ENCODE measurements at places on chromosomes 11 and 22. TPM values are rescaled to one million over a fixed set of nuclear protein-coding genes. Genes with fewer than 3 reads are reported as not detected.
A peak's percentile ranks its signal among the peaks of the same experiment; 100 is the strongest.

ELFN2 gene
- total RNA-seq, result not detected

GRCh38 chr11:21635394-21636145, 557.3 kb upstream of the ANO5 start:
- no peak for ATAC-seq

- ATAC-seq, result no peak
Observed at GRCh38 chr11:73752216-73752867, 8.5 kb downstream of the RAB6A start.

TUB gene
- total RNA-seq, result 1.00 TPM

DNA sequence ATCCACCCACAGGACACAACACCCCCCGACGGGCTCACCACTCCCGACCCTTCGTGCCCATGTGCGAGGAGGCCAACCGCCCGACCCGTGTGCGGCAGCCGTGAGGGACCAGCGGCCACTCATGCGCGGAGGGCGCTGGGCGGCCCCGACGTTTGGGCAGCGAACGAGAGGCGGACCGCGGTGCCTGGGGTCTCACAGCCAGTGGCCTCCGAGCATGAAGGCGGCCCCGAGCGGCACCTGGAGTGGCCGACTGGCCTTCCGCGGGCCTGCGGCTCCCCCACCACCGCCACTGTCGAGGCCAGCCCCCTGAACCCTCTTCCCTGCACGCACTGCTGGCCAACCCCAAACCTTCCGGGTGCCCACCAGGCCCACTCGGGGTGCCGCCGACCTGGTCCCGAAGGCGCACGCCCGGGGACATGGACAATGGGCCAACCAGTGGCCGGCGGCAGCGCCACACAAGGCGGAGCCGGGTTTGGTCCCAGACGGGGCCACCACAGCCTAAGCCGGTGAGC, 4274.9 kb upstream of the OR11H1 start:
- ATAC-seq, result no peak

UBQLNL gene
- 0.08 TPM for total RNA-seq

DNA sequence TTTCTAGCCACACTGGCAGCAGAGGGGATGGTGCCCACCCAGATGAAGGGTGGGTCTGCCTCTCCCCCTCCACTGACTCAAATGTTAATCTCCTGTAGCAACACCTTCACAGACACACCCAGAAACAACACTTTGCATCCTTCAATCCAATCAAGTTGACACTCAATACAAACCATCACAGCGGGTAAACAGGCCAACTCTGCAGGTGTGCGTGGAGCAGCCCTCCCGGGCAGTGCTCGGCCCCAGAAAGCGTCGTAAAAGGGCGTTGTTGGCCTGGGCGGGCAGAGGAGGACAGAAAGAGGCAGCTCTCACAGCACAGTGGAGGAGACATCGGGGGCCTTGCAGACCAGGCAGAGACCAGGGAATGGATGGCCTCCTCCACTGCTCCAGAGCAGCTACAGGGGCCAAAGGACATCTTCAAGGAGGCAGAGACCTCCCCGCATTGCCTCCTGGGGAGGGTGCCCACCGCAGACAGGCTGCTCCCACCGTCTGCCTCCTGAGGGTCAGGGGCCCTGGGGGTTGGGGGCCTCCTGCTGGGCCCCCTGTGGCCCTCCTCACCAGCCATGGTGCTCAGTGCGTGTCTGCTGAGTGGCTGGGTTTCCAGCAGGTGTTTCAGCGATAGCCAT, 56.1 kb upstream of the FADD start:
- no peak for ATAC-seq

DNA sequence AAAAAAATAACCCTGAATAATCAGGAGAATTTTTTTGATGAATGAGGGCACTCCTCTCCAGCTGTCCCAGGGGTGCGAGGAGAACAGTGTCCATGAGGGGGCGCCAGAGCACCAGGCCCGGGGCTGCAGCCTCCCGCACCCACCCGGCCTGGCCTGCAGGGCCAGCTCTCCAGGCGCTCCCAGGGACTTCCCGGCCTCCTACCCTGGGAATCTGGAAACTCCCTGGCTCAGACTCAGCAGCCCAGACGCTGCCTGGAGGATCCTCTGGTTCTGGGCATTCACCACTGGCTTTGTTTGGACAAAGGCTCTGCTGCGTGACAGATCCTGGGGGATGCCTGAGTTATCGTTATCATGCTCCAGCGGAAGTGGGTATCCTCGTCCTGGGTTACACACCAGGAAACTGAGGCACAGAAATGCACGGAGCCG, 31.0 kb downstream of the MCM5 start:
- peak; percentile 93 for ATAC-seq

TRPC6 gene
- total RNA-seq, result 0.36 TPM

- no peak for ATAC-seq
Observed at GRCh38 chr11:45538939-45539338, 126.5 kb downstream of the CHST1 start.

DNA sequence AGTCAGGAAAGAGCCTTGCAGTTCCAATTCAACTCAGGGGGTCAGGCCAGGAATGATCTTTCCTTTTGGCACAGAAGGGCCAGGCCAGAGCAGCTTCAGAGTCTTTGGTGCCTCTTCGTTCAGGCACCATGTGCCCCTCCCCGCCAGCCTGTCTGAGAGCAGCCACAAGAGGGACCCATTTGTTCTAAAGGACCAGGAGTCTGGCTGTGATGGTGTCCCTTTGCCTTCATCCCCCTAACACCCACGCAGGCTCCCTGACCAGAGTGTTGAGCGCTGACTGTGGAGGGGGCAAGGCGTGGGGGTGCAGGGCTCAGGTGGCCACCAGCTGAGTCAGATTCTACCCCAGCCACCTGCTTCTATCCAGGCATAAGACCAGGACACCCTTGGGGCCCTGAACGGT, 156.4 kb downstream of the TTC17 start:
- no peak for ATAC-seq

ANO3 gene
- total RNA-seq, result not detected

GRCh38 chr22:21643533-21644357, 1.6 kb downstream of the SDF2L1 start:
- no peak for ATAC-seq

DNA sequence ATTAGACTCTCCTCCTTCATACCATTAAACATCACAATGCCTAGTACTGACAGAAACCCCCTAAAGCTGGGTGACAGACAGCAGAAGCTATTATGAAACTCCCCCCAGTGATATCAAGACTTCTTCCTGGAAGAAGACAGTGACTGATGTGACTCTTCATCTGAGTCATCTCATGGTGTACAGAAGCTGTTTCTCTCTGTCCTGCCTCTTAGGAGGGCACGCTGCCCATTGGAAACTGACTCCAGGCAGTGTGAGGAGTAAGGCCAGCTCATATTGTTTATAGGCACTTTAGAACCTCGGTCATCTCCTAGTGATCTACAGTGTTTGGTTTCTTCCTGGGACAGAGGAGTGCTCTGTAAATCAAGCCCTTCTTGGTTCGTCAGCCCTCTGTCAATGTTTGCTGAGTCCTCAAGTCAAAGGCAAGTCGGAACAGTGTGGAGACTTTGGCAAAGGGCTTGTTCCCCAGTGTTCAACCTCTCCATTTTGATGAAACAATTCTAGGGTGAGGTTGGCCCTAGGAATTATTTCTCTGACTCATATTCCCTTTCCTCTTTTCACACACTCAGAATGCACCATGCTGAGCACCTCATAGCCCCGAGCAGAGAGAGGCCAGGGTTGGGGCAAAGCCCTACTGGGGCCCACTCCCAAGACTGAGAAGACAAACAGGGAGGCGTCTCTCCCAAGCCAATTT, 172.5 kb upstream of the TMEM45B start:
- peak; percentile 94 for ATAC-seq

GRCh38 chr11:33830903-33831648, 56.8 kb upstream of the FBXO3 start:
- ATAC-seq, result peak; percentile 80

OTOG gene
- total RNA-seq, result not detected

CACNA1I gene
- total RNA-seq, result 0.08 TPM

ZBTB44 gene
- 22.5 TPM for total RNA-seq

DNA sequence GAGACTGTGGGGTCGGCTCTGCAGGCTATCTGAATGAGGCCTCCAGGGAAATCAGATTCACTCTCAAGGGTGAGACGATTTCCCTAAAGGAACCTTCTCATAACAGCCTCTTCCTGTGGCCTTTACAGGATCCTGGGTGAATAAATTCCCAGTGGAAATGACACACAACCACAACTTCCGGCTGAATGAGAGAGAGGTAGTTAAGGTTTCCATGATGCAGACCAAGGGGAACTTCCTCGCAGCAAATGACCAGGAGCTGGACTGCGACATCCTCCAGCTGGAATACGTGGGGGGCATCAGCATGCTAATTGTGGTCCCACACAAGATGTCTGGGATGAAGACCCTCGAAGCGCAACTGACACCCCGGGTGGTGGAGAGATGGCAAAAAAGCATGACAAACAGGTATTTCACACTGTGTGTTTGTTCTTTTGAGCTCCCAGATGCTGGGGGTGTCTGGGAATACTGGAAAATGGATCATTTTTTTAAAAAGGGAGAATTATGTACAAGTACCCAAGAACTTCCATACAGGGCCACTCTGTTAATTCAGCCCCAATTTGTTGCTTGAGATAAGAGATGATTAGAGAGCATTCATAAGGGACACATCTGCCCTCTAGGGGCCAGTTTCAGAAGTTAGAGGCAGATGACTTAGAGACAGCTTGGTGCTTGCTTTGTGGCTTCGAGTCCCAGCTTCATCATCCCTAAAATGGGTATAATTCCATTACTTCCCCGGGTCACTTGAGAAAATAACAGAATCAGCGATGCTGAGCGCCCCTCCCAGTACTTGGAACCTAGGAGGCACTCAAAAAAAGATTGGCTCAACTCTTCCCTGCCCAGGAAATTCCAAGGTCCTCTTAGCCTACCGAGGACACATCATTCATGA, 10.2 kb downstream of the SERPIND1 start:
- ATAC-seq, result no peak

GRCh38 chr11:107044503-107044902, 26.2 kb upstream of the GUCY1A2 start:
- ATAC-seq, result no peak

GRCh38 chr22:35103761-35104160, 37.8 kb downstream of the ISX start:
- no peak for ATAC-seq

DNA sequence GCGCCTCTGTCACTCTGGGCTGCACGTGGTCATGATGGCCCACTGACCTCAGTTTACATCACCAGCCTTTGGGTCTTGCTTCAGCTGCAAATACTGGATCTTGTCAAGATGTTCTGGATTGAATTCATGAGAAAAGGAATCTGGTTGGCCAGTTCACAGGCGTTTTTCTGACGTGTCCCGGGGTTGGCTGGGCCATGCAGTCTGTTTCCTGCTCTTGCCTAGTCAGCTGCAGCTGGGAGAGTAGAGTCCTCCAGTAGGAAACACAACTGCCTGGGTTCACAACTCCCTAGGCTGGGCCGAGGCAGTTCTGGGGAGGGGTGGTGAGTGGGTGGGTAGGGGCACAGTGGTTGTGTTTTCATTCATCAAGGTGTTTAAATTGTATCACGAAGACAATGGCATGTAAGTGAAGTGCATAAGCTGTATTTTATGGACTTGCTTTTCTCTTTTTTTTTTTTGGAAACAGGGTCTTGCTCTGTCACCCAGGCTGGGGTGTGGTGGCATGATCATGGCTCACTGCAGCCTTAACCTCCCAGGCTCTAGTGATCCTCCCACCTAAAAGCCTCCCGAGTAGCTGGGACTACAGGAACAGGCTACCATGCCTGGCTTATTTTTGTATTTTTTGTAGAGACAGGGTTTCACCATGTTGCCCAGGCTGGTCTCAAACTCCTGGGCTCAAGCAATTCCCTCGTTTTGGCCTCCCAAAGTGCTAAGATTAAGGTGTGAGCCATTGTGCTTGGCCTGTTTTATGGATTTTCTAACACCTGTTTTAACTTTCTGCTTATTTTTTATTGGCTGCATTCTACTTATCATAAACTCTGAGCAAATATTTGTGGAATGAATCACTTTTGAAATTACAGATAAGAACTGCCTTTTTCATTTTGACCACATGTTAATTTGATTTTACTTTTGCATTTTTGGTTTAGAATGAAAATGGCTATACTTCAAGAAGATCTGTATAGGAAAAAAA, 54.0 kb upstream of the PITPNB start:
- ATAC-seq, result no peak

DNA sequence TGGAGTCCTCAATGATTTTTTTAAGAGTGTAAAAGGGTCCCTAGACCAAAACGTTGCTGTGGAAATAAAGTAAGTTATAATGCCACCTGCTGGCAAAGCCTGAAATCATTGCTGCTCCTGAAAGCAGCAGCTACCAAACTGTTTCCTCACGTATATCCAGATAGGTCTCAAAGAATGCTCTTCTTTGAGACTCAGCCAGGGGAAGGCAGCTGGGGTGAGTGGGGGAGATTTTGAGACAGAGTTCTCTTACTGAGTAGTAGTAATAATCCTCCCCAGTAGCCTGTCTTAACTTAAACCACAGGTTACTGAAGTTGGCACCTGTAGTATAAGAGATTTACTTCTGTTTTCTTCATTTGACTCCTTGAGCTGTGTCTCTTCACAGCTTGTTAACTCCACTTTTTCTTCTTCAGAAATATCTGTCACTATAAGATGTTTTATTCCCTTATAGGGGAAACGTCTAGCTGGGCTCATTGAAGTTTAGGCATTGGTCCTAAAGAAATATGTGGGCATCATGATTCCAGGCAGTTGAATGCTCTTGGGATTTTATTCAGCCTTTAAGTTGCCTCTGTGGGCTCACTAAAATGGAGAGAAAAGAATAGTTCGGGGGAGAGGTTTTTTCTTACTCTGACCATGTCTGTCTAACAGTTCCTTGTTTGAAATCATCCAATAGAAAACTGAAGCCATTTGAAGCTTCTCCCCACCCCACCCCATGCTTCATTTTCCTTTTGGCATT, 77.9 kb downstream of the BTBD10 start:
- peak; percentile 20 for ATAC-seq

DNA sequence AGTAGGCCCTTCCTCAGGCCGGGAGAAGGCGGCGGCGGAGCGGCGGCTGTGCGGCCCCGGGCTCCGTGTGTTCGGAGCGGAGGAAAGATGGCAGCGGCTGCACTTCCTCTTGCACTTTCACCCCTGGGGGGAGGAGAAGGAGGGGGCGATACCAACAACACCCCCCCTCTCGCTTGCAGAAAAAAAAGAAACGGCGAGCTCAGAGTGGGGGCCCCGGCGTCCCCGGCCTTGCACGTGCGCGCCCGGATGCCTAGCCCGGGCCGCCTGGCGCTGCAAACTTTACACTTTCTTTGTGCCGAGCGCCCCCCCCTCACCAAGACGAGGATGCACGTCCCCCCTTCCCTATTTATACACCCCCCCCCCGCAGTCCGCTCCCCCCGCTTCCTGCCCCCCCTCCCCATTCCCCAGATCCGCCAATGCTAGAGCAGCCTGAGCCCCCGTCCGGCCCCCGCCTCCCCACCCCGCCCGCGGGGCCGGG, at the start of gene PATZ1:
Gene PATZ1, minus strand, starts transcription at position 92 of the 478 bp plus-strand sequence. CDS start 744 bp downstream, outside the sequence.
- ATAC-seq, result no peak

GRCh38 chr11:76119779-76120178, 86.5 kb downstream of the WNT11 start:
- no peak for ATAC-seq

GRCh38 chr11:3108183-3108721, 51.0 kb upstream of the CARS1 start:
- ATAC-seq, result no peak

OR5AS1 gene
- total RNA-seq, result not detected

- ATAC-seq, result no peak
Observed at GRCh38 chr11:46673713-46674462, 26.5 kb downstream of the ARHGAP1 start.

MYEOV gene
- 4.7 TPM for total RNA-seq

MRPL23 gene
- 44.4 TPM for total RNA-seq

- ATAC-seq, result peak; percentile 87
Observed at GRCh38 chr11:63999349-64000025, 13.2 kb downstream of the OTUB1 start.

SSTR3 gene
- total RNA-seq, result not detected

- ATAC-seq, result no peak
Observed at GRCh38 chr11:2507945-2508749, 63.3 kb downstream of the KCNQ1 start.
